ENCODE measurements at places on chromosomes 2 and 18.

GRCh38 chr2:223099561-223099960 lies 47.6 kb downstream of the KCNE4 start:
- DNase-seq: no peak

- no peak for DNase-seq
These were observed 767.7 kb upstream of the GCFC2 start for GRCh38 chr2:76478266-76479035.

- DNase-seq: no peak
These were observed 7.5 kb upstream of the BCL11A start for GRCh38 chr2:60560734-60561644.

DNA sequence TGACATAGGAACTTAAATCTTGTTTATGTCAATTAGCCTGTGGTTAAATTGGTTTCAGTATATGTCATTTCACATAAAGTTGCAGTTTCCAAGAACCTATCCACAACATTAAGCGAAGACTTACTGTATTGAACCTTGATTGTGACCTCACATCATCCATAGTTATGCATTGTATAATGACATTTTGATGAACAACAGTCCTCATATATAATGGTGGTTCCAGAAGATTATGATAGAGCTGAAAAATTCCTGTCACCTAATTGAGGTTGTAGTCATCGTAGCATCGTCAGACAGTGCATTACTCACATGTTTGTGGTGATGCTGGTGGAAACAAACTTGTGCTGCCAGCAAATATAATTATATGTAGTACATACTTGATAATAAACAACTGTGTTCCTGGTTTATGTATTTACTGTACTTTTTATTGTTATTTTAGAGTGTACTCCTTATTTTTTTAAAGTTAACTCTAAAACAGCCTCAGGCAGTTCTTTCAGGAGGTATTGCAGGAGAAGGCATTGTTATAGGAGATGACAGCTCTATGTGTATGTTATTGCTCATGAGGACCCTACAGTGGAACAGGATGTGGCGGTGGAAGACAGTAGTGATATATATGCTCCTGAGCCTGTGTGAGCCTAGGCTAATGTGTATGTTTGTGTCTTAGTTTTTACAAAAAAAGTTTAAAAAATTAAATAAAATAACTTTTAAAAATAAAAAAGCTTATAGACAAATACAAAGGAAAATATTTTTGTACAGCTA lies 56.6 kb downstream of the UBE2E3 start:
- DNase-seq: no peak

DNA sequence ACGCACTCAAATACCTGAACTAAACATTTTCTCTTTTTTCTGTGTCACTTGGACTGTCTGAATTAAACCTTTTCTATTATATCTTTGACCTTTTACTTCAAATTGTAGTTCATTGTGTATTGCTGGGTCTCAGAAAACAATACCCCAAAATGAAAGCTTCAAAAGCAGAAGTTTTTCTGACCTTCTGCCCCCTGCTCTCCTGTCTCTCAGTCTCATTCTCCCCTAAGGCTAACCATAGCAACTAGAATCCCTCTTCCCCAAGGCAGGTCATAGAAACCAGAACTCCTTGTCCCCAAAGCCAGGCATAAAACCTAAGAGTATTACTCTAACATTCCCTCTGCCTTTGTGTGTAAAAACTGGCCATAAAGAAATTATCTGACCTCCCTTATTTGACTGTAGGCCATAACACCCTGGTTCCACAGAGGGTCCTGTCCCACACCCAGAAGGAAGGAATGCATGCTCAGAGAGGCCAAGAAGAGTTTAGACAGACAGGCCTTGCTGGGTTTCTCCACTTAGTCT lies 93.5 kb upstream of the B3GNT2 start:
- DNase-seq: no peak

- no peak for DNase-seq
These were observed 29.7 kb upstream of the FAHD2A start for GRCh38 chr2:95372845-95373244.

GRCh38 chr2:119147776-119148715 lies 10.5 kb downstream of the C1QL2 start:
- DNase-seq: no peak

Data from stimulated activated CD8-positive, alpha-beta memory T cell treated with anti-CD3 and anti-CD28 coated beads, Interleukin-2, amount 100 ng/mL, for 1 hour (primary cell).